Nasal cavity respiratory epithelium epithelial cell of viscerocranial mucosa (primary cell): ENCODE measurements at places on chromosomes 16 and 17. TPM values are rescaled to one million over a fixed set of nuclear protein-coding genes. Genes with fewer than 3 reads are reported as not detected.

OR1F1 gene
- total RNA-seq, result 0.14 TPM in 1 of 2 replicates, not detected in the other

KRT9 gene
- 0.21 and 0.34 TPM in 2 replicates for total RNA-seq

GRAPL gene
- not detected in 2 replicates for total RNA-seq

ZNF785 gene
- 4.1 and 8.2 TPM in 2 replicates for total RNA-seq

SALL1 gene
- total RNA-seq, result under 0.01 TPM in 1 of 2 replicates, not detected in the other
